Glomerular endothelial cell (primary cell): ENCODE measurements at places on chromosomes 3 and 15. TPM values are rescaled to one million over a fixed set of nuclear protein-coding genes. Genes with fewer than 3 reads are reported as not detected.

DNA sequence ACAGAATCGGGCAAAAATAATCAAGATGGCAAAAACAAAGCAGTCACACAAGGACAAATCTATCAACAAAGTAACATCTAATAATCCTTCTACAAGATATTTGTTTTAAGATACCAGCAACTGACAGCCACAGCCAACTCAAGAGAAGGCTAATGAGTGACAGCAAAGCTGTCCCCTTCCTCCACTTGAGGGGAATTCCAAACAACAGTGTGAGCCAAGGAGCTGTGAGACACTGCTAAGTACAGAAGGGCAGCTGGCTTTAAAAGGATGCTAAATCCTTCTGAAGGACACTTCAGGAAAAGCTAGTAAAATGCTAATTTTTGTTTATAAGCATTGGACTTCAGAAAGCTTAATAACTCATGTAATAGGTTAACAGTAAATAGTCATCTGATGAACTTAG is 120.3 kb upstream of the GOLGA8J start:
- no peak for DNase-seq

DNA sequence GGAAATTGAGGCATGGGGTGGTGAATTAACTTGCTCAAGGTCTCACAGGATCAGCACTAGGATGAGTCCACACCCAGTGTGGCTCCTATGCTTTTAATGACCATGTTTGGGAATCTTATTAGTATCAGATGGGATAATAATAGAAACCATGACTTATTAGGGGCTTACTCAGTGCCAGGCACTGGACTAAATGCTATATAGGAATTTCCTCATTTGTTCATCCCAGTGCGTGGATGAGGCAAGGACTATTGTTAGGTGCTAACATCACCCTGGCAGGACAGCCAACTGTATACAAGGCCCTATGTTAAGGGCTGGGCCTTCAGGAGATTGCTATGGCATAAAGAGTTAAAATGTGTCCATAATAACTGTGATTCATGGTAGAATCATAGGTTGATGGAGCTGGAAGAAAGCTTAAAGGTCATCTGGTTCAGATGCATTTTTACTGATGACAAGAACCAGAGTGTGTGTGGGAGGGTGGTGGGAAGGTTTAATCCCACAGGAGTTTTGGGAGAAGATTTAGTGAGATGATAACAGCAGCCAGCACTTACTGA is 4.7 kb upstream of the FEM1B start:
- no peak for DNase-seq

GRCh38 chr3:74067296-74067695 is 442.6 kb upstream of the PDZRN3 start:
- no peak for DNase-seq

Gene CYP8B1
- total RNA-seq, result not detected in 2 replicates

GRCh38 chr3:82824491-82824890 is 1063.0 kb upstream of the GBE1 start:
- DNase-seq, result no peak

- no peak for DNase-seq
Observed at GRCh38 chr3:3240986-3241385, 61.5 kb upstream of the CRBN start.

DNA sequence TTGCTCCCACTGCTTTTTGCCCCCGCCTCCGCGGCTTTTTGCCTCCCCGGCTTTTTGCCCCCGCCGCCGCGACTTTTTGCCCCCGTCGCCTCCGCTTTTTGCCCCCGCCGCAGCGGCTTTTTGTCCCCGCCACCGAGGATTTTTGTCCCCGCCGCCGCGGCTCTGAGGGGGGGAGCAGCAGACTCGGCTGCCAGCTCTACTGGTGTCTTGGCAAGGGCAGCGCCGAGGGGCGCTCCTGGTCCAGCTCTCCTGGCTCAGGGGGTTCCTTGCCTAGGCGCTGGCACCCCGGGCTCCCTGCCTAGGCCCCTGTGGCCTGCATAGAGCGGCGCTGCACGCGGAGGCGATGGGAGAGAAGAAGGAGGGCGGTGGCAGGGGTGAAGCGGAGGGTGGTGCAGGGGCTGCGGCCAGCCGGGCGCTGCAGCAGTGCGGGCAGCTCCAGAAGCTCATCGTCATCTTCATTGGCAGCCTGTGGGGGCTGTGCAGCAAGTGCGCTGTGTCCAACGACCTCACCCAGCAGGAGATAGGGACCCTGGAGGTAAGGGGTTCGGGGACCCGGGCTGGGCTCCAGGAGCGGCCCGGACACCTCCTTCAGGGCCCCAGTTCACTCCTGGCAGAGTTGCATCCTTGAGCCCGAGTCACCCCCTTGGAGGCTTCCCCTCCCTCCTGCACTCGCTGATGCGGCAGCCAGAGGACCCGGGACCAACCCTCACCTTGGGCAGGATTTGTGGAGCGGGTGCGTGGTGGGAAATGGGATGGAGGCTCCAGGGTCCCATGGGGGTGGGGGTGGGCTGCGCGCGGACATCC is 642.4 kb downstream of the GOLGA6L6 start:
- no peak for DNase-seq

DNA sequence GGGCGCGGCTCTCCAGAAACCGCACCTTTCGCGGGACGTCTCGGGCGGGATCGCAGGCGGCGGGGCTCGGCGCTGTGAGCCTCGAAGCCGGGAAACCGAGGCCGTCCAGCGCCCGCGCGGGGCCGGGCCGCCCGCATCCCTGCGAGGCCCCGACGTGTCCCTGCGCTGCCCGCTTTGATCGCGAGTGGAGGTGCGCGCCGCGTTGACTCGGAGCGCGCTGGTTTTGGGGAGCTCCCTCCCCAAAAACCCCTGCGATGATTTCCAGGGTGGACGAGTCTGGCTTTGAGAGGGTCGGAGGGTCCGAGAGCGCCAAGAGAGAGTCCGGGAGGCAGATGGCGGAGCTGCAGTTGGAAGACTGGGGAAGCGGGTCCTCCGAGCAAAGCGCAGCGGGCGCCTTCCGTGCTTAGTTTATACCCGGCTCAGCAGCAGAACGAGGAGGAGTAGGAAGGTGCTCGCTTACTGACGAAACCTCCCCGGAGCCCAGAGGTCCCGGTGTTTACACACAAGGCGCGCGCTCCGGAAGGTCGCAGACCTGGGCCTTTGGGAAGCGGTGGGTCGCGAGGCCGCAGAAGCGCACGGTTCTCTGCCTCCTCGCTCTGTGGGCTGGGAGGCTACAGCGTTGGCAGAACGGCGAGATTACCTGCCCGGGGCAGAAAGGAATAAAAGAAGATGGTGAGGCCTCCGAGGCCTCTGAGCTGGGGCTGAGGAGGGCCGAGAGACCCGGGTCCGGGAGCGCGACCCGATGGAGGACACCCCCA is 687 bp downstream of the ALDH1A3 start:
- DNase-seq, result no peak

Gene KLHL40
- total RNA-seq, result not detected in 2 replicates

Gene DNAH12
- total RNA-seq, result 0.12 and 0.92 TPM in 2 replicates

Gene CTSH
- total RNA-seq, result 7.6 and 36.7 TPM in 2 replicates

Gene TMOD2
- total RNA-seq, result 11.4 and 13.5 TPM in 2 replicates

DNA sequence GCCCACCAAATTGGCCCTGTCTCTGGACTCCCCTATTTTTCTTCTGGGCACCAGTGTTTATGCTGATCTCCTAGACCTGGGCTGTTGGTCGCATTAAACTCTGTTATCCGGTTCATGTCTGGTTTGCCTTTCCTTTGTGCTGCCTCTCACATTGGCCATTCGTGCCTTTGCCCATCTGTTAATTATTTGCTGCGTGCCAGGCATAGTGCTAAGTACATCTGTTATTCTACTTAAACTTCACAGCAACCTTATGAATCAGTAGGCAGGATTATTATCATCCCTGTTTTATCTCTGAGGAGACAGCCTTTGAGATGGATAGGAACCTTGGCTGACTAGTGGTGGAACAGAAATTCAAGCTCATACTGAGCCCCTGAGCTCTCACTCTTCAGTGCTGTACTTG is 76.0 kb downstream of the THSD4 start:
- no peak for DNase-seq

- DNase-seq, result no peak
Observed at GRCh38 chr3:187005827-187006481, 75.6 kb downstream of the ST6GAL1 start.

Gene RBP2
- total RNA-seq, result not detected in 2 replicates

- DNase-seq, result no peak
Observed at GRCh38 chr3:133674290-133674919, 12.7 kb upstream of the TOPBP1 start.

DNA sequence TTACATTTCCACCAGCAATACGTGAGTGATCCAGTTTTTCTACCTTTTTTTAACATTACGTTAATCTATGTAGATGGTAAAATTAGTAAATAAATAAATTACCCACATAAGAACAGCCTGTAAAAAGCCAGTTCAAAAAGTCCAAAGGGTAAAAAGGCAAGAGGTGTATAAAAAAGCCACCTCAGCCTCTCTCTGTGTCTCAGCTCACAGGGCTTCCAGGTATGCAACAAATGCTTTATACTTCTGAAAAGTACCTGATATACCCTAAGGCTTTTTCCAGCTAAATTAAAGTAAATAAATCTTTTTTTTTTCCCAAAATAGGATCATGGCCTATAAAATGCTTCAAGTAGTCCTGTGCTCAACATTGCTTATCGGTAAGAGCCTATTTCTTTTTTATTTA is at the start of gene C3orf85:
Gene C3orf85, plus strand, starts transcription at position 197 of the 400 bp plus-strand sequence. Its CDS starts 129 bp downstream, at position 326.
- DNase-seq, result no peak

Gene SYNM
- 8.3 and 8.7 TPM in 2 replicates for total RNA-seq

Gene SNX22
- total RNA-seq, result 0.64 TPM in 1 of 2 replicates, not detected in the other

DNA sequence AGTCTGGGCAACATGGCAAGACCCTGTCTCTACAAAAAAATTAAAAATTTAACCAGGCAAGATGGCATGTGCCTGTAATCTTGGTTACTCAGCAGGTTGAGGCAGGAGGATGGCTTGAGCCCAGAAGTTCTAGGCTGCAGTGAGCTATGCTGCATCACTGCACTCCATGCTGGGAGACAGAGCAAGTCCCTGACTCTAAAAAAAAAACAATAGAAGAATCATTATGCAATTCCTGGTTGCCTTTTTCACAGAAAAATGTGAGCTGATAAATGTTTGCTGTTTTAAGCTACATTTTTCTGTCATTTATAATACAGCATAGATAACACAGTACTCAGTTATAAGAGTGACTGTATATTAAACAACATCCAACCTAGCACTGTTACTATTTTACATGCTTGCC is 148.8 kb downstream of the SCAPER start:
- DNase-seq, result no peak

Gene STRIT1
- not detected in 2 replicates for total RNA-seq

Gene NPTN
- total RNA-seq, result 82.1 and 147 TPM in 2 replicates

Gene ATP8B4
- total RNA-seq, result not detected in 2 replicates

Gene SMAD3
- 76.6 and 84.1 TPM in 2 replicates for total RNA-seq

DNA sequence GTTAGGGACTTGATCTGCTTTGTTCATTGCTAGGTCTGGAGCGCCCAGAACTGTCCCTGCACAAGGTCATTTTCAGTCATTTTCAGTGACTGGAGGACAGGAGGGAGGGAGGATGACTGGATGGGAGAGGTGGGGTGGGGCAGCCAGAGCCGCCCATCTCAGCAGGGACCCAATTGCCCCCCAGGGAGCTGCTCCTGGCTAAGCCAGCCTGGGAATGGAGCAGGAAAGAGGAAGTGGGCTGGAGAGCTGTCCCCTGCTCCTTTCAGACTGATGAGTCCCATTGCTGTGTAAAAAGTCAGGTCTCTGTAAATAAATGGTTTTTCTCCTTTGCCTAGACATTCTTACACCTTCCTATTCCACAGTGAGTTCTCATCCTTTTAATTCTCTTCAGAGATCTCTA is 98.4 kb upstream of the RAD18 start:
- DNase-seq, result no peak

Gene GPR62
- 0.06 TPM in 1 of 2 replicates, not detected in the other for total RNA-seq

Gene VWA5B2
- total RNA-seq, result 0.19 and 1.3 TPM in 2 replicates
